ENCODE measurements at places on chromosomes 12 and 14.

- peak; percentile 91 for DNase-seq
These were observed 131.5 kb downstream of the GPR135 start for GRCh38 chr14:59333668-59334067.

GRCh38 chr14:102342238-102342637 is 20.5 kb downstream of the CINP start:
- no peak for DNase-seq

DNA sequence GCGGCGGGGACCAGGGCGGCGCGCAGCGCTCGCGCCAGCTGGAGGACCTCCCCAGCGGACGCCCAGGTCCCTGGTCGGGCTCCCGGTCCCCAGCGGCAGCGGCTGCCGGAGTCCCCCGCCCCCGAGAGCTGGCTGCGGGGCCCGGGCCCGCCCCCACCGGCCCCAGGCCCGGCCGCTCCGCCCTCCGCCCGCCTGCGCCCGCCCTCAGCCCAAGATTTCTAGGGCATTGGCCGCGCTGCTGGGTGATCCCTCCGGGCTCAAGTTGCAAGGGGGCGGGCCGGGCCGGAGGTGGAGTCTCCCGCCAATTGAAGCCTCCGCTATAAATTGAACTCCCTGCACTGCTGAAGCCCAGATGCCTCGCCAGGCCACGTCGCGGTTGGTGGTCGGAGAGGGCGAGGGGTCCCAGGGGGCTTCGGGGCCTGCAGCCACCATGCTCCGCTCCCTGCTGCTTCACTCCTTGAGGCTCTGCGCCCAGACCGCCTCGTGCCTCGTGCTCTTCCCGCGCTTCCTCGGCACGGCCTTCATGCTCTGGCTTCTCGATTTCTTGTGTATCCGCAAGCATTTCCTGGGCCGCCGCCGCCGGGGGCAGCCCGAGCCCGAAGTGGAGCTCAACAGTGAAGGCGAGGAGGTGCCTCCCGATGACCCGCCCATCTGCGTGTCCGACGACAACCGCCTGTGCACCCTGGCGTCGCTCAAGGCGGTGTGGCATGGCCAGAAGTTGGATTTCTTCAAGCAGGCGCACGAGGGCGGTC is at the start of gene DIO3:
Gene DIO3 (plus strand): TSS at position 351 of the 752 bp plus-strand sequence.
- DNase-seq: no peak

- no peak for DNase-seq
These were observed 50.3 kb downstream of the ESRRB start for GRCh38 chr14:76426161-76426696.

GRCh38 chr12:95943330-95943842 is at the start of gene AMDHD1:
AMDHD1 (plus strand) TSS chr12:95943331; CDS start chr12:95943399, 68 bp downstream.
- DNase-seq: no peak

- DNase-seq: no peak
These were observed 195.9 kb upstream of the PLEKHG7 start for GRCh38 chr12:92506891-92507290.

- DNase-seq: no peak
These were observed 935 bp downstream of the TBC1D30 start for GRCh38 chr12:64825143-64826021.

GRCh38 chr12:116906285-116906684 is 4.5 kb upstream of the FBXW8 start:
- no peak for DNase-seq

- no peak for DNase-seq
These were observed 179.3 kb upstream of the ALG10B start for GRCh38 chr12:38137287-38137686.

- DNase-seq: no peak
These were observed 9.4 kb downstream of the SETD1B start for GRCh38 chr12:121812921-121813896.

DNA sequence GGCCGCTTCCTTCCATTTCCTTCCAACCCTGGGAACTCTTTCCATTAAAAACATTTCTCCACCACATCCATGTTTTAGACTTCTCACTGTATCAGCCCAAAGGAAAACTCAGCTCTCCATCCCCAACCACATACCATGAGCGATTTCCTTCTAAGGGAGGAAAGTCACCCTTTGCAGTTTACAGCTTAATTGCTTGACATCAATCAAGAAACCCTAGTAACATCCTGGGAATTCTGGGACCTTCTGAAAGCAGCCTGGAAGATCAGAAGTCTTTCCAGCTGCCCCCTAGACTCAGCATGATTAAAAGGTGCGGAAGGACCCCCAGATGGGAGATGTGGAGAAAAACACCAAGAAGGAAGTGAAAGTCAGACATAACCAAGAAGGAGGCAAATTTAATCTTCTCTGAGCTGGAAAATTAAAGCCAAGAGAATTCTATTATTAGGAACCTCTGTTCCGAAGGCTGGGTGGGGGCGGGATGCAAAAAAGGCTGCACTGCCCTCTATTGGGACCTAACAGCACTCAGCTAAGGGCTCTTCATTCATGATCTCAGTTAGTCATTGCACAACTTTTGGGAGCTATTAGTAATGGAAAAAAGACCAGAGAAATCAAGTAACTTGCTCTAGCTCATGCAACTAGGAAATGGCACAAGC is 73.3 kb upstream of the PLXNC1 start:
- DNase-seq: peak; percentile 93

GRCh38 chr14:35986219-35986573 is 160.1 kb downstream of the BRMS1L start:
- DNase-seq: no peak

GRCh38 chr12:60259225-60259624 is 663.4 kb downstream of the SLC16A7 start:
- no peak for DNase-seq

DNA sequence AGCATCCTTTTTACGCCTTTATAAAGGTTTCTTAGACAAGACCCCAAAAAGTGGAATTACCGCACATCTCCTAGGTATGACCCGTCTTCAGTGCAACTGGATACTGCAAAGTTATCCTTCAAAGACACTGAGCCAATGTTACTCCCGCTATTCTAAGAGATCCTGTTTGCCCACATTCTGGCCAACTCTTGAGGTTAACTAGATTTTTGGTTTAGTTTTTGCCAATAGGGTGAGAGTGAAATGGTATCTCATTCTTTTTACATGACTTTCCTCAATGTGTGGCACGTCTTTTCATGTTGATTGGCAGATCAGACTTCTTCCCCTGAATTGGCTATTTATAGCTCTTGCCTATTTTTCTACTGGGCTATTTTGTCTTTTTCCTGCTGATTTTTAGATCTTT is 347.2 kb downstream of the MED13L start:
- no peak for DNase-seq

DNA sequence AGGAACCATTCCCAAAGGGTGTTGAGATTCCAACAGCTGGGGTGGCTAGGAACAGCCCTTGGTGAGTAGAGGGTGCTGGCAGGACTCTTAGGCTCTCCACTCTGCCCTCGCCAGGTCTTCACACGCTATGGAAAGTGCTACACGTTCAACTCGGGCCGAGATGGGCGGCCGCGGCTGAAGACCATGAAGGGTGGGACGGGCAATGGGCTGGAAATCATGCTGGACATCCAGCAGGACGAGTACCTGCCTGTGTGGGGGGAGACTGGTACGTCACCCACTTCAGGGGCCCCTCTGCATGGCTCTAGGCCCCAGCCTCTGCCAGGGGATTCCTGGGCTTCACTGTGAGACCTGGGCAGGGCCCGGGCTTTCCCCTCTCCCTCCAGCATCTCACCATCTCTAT is 8.0 kb upstream of the SMARCD1 start:
- DNase-seq: no peak

- DNase-seq: no peak
These were observed 9.3 kb upstream of the ATP2B1 start for GRCh38 chr12:89717759-89718523.

DNA sequence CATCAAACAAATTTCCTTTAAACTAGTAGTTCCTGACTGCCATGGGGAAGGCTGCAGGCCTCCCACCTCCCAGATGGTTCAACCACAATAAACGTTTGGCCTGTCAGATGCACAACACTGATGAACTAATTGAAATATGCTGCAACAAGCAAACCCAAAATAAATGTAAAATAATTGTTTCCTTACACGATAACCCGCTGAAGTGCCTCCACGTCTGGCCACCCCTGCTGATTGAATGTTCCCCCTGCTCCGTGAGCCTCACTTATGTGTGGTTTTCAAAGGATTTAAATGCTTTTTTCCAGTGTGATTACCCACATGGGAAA is 8.4 kb downstream of the PITPNM2 start:
- no peak for DNase-seq

DNA sequence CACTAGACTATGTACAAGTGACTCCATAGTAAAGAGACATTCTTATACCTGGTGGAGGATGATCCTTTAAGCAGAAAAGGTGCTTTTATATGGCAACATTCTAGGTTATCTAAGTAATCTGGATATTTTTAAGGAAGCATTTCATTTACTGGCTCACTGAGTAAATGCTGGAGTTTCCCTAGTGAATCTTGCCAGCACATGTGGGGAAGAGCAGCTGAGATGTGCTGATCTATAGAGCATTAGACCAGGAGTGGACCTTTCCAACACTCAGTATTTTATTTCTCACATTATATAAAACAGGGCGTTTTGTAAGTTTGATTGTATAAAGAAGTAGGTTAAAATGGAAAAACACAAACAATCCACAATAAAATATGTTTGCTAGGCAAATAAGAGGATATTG is 478.5 kb downstream of the ATP23 start:
- DNase-seq: no peak

DNA sequence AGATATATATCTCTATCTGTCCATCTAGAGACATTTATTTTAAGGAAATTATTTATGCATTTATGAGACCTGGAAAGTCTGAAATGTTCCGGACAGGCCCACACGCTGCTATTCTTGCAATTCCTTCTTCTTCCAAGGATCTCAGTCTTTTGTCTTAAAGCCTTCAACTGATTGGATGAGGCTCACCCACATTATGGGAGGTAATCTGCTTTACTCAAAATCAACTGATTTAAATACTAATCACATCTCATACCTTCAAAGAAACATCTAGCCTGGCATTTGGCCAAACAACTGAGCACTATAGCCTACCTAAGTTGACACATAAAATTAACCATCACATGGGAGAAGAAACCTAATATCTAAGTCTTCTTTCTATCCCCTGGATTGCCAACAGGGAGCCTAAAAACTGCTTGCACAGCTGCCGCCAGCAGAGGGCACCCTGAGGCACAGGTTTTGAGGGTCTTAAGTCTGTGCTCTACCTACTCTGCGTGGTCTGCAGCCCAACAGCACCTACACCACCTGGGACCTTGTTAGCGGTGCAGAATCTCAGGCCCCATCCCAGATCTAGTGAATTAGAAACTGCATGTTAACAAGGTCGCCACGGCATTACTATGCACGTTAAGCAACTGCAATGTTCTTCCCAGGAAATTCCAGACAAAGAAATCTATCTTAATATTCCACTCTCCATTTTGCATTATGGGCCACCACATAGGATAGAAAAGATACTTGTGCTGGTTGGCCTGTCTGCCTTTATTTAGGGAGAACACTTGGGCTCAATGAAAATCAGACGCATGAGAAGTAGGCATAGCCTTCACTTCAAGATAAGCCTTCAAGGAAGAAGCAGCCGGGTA is 249.7 kb downstream of the FOXG1 start:
- peak; percentile 7 for DNase-seq

DNA sequence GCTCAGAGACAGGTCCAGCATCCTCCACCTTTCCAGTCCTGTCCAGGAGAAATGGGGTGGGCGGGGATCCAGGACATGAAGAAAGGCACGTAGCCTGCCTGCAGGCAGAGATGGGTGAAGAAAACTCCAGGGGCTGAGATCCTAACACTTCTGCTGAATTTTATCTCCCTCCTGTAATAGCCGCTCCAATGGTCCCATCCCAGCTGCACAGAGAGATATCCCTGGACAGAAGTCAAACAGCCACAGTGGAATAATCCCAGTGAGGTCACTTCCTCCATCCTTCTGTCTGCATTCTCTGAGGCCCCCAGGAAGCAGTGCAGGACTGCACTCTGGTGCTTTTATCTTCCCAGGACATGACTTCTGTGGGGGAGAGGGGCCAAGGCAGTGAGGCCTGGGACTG is 26.3 kb downstream of the KRT18 start:
- DNase-seq: no peak

- DNase-seq: no peak
These were observed 56.1 kb upstream of the YARS2 start for GRCh38 chr12:32811686-32812392.

GRCh38 chr14:54621686-54622085 is 54.8 kb downstream of the SAMD4A start:
- DNase-seq: no peak

- DNase-seq: peak; percentile 3
These were observed 107.4 kb downstream of the TSHR start for GRCh38 chr14:81062816-81063215.

GRCh38 chr14:65225299-65226159 is 123.2 kb upstream of the MAX start:
- DNase-seq: no peak

- no peak for DNase-seq
These were observed 102.5 kb upstream of the ARID2 start for GRCh38 chr12:45626965-45627364.

DNA sequence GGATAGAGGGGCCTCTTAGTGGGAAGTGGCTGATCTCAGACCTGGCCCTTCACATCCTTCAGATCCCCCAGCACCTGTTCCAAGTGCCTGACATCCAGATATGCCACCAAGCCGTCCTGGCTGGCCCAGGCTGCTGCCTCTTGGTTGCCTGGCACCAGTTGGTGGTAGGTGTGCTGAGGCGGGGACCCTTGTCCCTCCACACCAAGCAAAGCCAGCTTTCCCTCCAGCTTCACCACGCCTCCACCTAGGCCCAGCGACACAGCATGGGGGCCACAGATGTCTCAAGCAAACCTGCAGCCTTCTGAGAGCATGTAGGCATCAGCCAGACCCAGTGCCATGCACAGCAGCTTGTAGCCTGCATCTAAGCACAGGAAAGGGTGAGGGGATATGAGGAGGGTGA is 3.5 kb upstream of the CD63 start:
- DNase-seq: no peak

DNA sequence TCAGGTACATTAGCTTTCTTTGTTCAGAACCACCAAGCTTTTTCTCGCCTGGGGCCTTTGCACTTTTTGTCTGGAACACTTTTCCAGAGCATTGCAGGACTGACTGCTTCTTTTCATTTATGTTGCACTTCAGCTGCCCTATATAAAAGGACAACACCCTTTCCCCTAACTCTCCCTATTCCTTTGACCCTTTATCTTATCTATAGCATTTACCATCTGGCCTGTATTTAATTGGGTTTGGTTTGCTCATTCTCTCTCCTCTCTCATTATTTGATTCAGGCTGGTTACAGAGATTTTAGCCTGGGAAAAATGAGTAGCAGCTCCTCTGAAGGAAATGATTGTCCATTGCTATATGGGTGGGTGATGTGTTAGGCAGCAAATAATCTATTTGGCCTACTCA is 165.4 kb downstream of the KICS2 start:
- no peak for DNase-seq

GRCh38 chr14:92589213-92589852 is 75.8 kb downstream of the RIN3 start:
- DNase-seq: no peak

DNA sequence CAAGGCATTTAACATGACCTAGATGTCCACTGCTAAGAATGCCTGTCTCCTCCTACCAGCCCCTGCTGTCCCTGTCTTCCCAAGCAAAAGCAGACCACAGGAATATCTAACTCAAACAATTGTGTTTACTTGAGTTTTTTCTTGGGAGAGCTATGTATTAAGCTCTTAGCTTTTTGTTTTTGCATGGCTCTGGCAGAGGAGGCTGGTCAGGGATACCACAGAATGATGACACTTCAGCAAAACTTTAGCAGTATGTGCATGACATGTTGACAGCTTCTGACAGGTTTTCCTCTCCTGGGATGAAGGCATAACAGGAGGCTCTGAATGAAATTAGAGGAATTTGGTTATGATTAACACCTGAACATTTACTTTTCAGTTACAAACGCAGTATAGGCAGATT is 6.9 kb downstream of the TMBIM6 start:
- DNase-seq: no peak

All from stromal cell of bone marrow (primary cell).